Stimulated activated CD8-positive, alpha-beta memory T cell treated with anti-CD3 and anti-CD28 coated beads, Interleukin-7, amount 100 ng/mL, for 1 hour (primary cell): ENCODE measurements at places on chromosomes 13 and 19.

- no peak for DNase-seq
Observed at GRCh38 chr13:97298816-97299215, 76.7 kb downstream of the MBNL2 start.

DNA sequence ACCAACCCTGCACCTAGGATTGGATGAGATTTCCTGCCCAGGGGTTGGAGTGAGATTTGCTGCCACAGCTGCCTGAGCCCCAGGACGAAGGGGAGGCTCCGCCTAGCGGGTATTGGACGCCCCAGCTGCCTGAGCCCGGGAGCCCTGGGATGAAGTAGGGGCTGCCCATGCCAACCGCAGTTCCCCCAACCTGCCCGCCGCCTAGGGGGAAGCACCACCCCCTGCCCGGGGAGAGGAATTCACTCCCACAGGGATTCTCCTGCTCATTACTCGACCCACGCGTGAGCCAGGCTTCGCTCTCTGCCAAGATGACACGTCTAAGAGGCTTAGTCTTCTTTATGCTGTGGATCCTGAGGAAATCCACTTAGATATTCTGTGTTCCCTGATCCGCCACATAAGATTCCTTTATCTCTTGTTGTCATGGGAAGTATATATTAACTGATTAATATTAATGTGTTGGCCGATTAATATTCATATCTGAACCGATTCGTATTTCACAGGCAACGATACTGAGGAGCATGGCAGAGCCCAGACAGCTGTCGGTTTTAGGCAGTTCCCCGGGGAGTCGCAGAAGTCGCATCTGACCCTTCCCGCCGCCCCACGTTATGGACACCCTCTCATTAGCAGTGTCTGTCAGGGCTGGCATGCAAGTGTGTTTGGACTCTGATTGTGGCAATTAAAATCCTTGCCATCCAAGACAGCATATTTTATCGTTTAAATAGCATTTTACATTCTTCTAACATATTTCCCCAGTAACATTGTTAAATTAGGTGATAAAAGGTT, 44.5 kb upstream of the KCTD15 start:
- DNase-seq: no peak

DNA sequence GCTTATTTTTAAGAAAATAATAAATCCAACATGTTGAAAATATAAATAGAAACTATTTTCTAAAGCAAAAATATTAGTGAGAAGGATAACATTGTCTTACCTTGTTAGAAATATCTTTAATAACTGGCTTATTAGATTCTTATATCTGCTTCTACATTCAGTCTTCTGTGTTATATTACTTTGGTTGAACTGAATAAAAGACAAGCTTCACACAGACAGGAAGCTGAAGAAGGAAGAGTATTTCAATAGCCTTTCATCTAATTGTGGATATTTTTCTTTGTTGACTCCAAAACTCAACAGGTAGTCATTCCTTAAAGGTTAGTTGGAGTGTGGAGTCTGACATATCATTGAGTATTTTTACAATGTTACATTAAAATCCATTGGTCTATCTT, 10.9 kb downstream of the SETDB2 start:
- no peak for DNase-seq

GRCh38 chr13:45626731-45627374, 11.3 kb upstream of the ERICH6B start:
- no peak for DNase-seq
